ENCODE measurements at places on chromosomes 1 and 21.

DNA sequence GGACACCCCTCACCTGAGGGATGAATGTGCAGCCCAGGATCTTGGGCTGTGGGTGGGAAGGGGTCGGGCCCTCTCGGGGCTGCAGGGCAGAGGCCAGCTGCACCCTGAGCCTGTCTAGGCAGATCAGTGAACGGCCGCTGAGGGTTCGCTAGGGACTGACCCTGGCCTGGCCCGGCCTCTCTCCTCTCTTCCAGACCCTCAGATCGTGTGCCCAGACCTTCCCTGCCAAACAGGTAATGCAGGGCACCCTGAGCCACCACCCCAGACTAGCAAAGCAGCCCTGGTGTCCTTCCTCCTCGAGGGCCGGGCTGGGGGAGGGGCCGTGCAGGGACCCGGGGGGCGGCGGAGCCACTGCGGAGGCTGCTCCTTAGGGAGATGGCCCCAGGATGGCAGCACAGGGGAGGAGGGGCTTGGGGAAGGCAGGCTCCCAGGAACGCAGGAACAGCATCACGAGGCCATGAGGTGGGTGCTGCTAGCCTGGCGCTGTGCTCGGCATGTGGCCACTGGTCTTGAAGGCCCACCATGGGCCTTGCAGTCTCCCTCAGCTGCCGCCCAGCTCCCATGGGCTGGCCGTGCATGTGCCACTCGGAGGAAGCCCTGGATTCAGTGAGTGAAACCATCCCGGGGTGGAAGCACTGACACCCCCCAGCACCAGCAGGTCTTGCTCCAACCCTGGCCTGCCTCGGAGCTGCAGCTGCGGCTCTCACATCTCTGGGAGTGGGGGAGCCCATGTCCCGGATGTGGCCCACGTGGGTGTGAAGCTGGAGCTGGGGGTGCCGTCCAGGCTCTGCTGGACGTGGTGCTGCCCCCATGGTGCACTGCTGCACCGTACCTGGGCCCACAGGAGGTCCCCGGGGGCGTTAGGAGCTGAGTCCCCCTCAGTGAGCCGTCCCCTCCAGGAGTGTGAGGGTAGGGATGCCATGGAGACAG lies 28.7 kb downstream of the COL6A2 start:
- no peak for DNase-seq

- no peak for DNase-seq
Observed at GRCh38 chr1:158017800-158018595, 24.6 kb downstream of the KIRREL1 start.

DNA sequence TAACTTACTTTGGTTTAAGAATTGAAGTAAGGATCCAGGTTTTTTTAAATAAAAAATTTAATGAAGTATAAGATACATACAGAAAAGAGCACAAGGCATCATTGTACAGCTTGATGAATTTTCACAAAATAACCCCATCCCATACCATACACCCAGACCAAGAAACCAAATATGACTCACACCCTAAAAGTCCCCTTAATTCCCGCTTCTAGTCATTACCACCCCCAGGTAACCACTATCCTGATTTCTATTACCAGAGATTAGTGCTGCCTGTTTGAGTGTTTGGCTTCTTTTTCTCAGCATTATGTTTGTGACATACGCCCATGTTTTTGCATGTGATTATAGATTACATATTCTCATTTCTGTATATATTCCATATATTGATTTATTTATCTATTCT lies 98.5 kb upstream of the HIVEP3 start:
- no peak for DNase-seq

DNA sequence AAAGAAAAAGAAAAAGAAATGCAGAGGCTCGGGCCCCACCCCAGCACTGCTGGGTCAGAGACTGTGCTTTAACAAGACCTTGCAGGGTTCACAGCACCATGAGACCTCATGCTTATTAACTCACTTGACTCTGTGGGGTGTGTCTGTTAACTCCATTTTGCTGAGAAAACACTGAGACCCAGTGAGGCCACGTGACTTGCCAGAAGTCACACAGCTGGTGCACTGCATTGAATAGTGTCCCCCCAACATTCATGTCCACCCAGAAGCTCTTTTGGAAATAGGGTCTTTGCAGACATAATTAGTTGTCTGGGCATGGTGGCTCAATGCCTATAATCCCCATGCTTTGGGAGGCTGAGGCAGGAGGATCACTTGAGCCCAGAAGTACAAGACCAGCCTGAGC lies 39.7 kb downstream of the CHD5 start:
- DNase-seq, result no peak

- DNase-seq, result no peak
Observed at GRCh38 chr1:235511470-235512240, 7.4 kb upstream of the B3GALNT2 start.

- DNase-seq, result no peak
Observed at GRCh38 chr1:184457500-184457899, 70.7 kb downstream of the C1orf21 start.

GRCh38 chr1:156090138-156090839 lies 8.0 kb upstream of the MEX3A start:
- DNase-seq, result no peak

DNA sequence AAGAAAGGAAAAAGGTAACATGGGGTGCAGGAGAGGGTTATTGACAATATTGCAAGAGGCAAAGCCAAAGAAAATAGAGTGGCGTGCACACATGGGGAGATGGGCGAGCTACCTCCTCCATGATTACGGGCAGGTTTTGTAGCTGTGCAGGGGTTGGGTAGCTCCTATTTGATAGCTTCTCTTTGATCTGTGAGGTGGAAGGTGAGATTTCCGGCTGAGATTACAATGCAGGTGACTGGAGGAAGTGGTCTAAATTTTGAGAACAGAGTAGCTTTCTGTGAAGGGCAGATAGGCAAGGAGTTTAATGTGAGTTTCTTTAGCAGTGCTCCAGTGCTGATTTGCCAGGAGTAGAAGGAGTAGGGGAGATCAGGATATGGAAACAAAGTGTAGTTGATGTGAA lies 263.4 kb downstream of the PLA2G4A start:
- DNase-seq, result no peak

- no peak for DNase-seq
Observed at GRCh38 chr1:204830747-204831146, 39.9 kb upstream of the NFASC start.

DNA sequence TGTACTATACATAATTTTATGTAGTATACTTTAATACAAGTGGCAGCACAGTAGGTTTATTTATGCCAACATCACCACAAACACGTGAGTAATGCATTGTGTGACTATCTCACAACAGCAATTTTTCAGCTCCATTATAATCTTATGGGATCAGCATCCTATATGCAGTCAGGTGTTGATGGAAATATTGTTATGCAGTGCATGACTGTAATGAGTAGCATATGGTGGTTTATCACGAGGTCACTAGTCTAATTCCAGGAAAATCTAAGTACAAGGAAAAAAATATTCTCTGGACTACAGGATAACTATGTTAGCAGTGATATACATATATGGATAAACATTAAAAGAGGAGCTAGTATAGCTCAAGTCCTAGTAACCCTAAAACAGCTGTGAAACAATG lies 69.0 kb downstream of the ATP1B1 start:
- no peak for DNase-seq

- DNase-seq, result no peak
Observed at GRCh38 chr1:170145770-170146676, at the start of gene NTMT2. Gene NTMT2 (plus strand): TSS chr1:170145959. CDS start chr1:170146108, 149 bp downstream.

DNA sequence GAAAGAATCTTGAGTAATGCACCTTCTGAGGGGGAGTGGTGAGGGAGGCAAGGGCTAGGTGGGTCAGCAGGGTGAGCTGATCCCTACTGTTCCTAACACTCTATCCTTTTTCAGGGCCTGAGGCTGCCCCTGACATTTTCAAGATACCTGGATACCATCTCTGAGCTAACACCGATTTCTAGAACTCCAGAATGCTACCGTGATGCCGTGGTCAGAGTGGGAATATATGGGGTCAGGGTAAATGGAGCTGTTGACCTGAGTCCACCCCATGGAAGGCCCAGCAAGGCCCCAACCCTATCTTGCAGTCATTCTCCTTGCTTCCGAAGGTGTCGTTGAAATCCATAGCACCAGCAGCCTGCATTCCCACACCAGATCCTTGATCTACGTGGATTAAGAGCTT lies 18.0 kb upstream of the PTPRF start:
- DNase-seq, result no peak

DNA sequence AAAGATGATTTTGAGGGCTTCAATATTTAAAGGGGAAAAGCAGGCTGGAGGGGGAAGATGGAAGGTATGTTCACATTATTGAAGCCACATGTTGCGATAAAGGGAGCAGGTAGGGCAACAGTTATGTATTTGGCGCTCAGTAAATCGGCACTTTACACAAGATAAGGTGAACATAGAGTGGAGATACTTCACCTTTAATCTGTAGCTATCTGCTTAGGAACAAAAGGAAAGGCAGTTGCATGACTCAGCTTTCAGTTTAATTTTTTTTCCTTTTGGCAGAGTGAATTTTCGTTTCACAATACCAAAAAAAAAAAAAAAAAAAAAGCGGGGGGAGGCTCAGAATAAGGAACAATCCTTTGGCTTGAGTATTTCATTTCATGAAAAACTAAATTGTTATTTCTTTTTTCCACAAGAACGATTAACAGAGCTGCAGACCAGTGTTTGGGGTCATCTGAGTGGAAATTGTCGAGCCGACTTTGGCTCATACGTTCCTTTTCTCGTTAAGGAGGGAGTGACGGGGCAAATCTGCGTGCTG lies 1.1 kb upstream of the COQ8A start:
- no peak for DNase-seq

DNA sequence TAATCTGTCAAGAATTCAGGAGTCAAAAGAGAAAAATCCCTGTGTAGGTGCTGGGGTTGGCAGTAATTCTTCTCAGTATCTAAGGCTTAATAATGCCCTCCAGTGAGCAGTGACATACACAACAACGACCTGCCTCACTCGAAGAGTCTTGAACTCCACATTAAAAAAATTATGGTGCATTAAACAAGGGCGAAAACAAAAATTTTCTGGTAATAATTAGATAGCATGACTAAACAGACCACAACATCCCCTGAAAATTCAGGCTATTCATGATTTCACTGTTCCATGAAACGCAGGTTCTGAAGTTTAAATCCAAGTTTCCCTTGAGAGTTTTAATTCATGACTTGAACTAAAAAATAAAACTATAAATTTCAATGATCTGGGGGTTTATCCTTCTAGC lies 5.1 kb downstream of the SRSF4 start:
- DNase-seq, result no peak

GRCh38 chr1:56468518-56468917 lies 110.8 kb downstream of the PLPP3 start:
- no peak for DNase-seq

GRCh38 chr21:43608225-43608624 lies 51.1 kb downstream of the HSF2BP start:
- no peak for DNase-seq

- no peak for DNase-seq
Observed at GRCh38 chr1:239302696-239303095, 83.7 kb upstream of the CHRM3 start.

GRCh38 chr1:152777510-152778137 lies 2.7 kb downstream of the LCE1F start:
- no peak for DNase-seq

DNA sequence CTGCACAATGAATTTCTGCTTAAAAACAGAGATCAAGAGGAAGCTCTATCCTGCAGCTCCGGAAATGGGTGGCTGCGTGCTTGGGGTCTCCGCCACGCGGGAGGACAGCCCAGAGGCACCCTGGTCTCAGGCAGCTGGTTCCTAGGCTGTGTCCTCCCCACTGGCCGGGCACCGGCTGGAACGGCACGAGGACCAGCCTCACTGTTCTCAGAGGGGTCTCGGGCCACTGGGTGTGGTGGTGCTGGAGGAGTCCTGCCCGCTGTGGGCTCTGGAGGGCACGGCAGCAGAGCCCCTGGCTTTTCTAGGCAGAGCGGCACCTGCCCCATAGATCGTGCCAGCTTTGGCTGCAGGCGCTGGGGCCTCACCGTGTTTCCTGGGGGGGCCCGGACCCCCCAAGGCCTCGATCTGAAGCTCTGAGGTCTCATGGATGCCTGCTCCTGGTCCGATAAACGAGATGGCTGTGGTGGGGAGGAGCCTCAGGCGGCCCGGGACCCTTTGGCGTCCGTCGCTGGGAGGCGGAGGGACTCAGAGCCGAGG lies 8.2 kb upstream of the RNF223 start:
- no peak for DNase-seq

GRCh38 chr1:179955287-179955680 lies 674 bp downstream of the CEP350 start:
- DNase-seq, result no peak

GRCh38 chr1:167081594-167082156 lies 8.5 kb downstream of the GPA33 start:
- DNase-seq, result no peak

DNA sequence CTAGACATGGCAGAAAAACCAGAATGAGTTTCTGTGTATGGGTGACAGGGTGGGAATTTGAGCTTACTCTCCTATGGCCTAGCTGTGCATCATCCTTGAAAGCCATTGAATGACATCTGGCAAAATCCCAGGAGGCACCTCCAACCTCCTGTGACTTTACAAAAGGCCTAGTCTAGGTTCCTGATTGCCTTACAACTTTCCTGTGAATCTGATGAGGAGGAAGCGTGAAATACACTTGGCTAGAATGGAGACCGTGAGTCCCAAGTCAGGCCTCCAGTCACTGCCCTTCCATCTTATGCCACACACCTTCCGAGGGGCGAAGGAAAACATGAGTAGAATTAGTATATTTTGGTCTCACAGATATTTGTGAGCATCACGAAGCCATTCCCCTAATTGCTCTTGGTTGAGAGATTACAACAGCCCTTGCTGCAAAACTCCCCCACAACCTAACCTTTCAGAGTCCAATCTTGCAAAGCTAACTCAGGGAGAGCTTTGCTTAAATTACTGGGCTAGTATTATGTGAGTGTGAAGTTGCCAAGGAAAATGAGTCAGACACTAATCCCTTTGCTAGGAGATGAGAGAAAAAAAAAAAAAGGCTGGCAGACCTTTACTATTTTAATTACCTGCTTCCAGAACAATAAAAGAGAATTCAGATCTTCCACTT lies 36.3 kb upstream of the PAXBP1 start:
- DNase-seq, result no peak

DNA sequence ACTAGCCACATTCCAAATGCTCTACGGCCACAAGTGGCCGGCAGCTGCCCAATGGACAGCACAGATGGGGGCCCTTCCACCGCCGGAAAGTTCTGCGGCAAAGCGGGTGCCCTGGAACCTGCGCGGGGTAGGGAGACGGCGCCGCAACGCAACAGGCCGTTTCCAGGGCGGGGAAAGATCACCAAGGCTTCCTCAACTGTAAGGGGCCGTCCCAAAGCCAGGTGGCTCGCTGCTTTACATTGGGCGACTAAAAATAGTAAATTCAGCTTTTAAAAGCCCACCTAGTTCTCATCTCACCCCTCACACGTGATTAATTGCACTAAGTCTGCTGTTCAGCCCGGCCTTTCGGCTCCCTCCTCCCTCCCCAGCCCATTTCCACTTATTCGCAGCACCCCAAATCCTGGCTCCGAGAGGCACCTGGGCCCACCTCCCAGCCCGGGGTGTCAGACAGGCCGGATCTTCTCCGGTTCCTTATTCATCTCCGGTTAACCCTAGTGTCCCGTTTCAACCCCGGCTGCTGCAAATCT lies 643 bp downstream of the CFAP298 start:
- DNase-seq, result peak; percentile 26

DNA sequence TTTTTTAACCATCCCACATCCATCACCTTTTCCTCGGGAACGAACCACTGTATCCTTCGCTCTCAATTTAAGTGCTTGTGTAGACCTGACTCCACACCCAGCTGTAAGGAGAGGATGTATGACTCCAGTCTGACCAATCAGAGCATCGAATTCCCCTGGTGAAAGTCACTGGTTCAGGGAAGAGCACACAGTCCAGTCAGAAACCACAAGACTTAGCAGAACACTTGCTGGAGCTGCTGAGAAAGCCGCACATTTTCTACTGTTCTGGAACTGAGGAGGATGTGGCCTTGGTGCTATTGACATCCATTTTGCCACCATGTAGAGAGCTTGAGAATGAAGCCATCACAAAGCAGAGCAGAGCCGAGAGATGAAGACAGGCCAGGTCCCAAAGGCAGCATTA lies 59.9 kb upstream of the CNN3 start:
- DNase-seq, result no peak

All from stimulated activated CD4-positive, alpha-beta T cell treated with anti-CD3 and anti-CD28 coated beads, Interleukin-2, amount 100 ng/mL, for 48 hours (primary cell).